Mesothelial cell of epicardium (in vitro differentiated cells): ENCODE measurements at places on chromosomes 1 and 21.

GRCh38 chr21:43916076-43916475 is 51.1 kb downstream of the AGPAT3 start:
- no peak for DNase-seq
- peak overlapping the region; percentile 10 for H3K27ac ChIP-seq
- H3K27me3 ChIP-seq = no peaks in the 10 kb centered on the region
- H3K36me3 ChIP-seq = peaks cover 19% of the 10 kb centered on the region
- H3K4me3 ChIP-seq = no peak overlapping the region
- H3K4me1 ChIP-seq = peaks cover 16% of the 10 kb centered on the region

- peaks cover 10% of the 10 kb centered on the region for H3K4me1 ChIP-seq
- no peak for DNase-seq
- no peak overlapping the region for H3K4me3 ChIP-seq
- peak overlapping the region; percentile 39 for H3K27ac ChIP-seq
- peaks cover 4% of the 10 kb centered on the region for H3K36me3 ChIP-seq
- H3K27me3 ChIP-seq = no peaks in the 10 kb centered on the region
Measured at GRCh38 chr1:184610876-184611595, 143.6 kb downstream of the EDEM3 start.

- H3K27ac ChIP-seq = no peak overlapping the region
- H3K4me3 ChIP-seq = no peak overlapping the region
- peaks cover 23% of the 10 kb centered on the region for H3K4me1 ChIP-seq
- no peak for DNase-seq
- peaks cover 11% of the 10 kb centered on the region for H3K36me3 ChIP-seq
- no peaks in the 10 kb centered on the region for H3K27me3 ChIP-seq
Measured at GRCh38 chr1:175005085-175005783, 5.5 kb downstream of the CACYBP start.

GRCh38 chr1:40383488-40384412 is 10.2 kb downstream of the SMAP2 start:
- peaks cover 1% of the 10 kb centered on the region for H3K36me3 ChIP-seq
- H3K4me3 ChIP-seq = no peak overlapping the region
- peaks cover 22% of the 10 kb centered on the region for H3K4me1 ChIP-seq
- H3K27me3 ChIP-seq = no peaks in the 10 kb centered on the region
- DNase-seq = no peak
- H3K27ac ChIP-seq = peak overlapping the region; percentile 57

DNA sequence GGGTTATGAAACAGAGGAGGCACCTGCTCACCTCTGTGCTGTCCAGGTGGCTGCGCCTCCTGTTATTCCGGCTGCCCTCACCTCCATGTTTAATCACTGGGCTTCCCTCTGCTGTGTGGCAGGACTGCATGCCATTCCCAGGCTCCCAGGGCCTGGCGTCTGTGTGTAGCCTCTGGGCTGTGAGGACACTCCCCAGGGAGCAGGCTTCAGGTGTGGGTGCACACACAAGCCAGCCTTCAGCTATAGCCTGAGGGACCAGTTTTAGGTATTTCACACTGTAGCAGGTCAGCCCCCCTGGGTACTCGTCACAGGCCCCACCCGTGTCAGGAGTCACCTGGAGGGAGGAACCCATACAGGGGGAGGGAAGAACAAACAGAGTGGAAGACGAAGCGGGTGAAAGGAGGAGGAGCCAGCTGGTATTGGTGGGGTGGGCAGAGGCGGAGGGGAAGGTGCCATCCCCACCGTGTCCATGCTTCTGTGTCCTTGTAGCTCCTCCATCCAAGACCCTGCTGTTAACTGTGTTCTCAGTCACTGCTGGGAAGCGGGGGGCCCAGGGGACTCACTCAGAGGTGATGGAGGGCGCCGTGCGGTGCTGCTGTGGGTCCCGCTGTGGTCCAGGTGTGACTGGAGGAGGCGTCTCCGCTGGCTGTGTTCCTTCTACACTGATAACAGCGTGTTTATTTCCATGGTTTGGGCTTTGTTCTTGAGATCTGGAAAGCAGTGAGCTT is 158.6 kb downstream of the PGBD5 start:
- peaks cover 20% of the 10 kb centered on the region for H3K4me1 ChIP-seq
- no peak overlapping the region for H3K27ac ChIP-seq
- peaks cover 14% of the 10 kb centered on the region for H3K36me3 ChIP-seq
- H3K4me3 ChIP-seq = no peak overlapping the region

- no peaks in the 10 kb centered on the region for H3K27me3 ChIP-seq
- no peak for DNase-seq
- H3K36me3 ChIP-seq = no peaks in the 10 kb centered on the region
- no peak overlapping the region for H3K27ac ChIP-seq
- H3K4me1 ChIP-seq = peaks cover 18% of the 10 kb centered on the region
- no peak overlapping the region for H3K4me3 ChIP-seq
Measured at GRCh38 chr1:167104256-167104633, 10.4 kb downstream of the STYXL2 start.

- no peaks in the 10 kb centered on the region for H3K27me3 ChIP-seq
- no peak overlapping the region for H3K4me3 ChIP-seq
- H3K4me1 ChIP-seq = peaks cover 23% of the 10 kb centered on the region
Measured at GRCh38 chr1:228930479-228930957, 195.2 kb downstream of the RHOU start.

GRCh38 chr1:20280341-20280740 is 10.3 kb upstream of the VWA5B1 start:
- H3K36me3 ChIP-seq = peaks cover 2% of the 10 kb centered on the region
- peaks cover 30% of the 10 kb centered on the region for H3K4me1 ChIP-seq
- H3K27ac ChIP-seq = peak overlapping the region; percentile 84

GRCh38 chr21:26157801-26158200 is 12.8 kb downstream of the APP start:
- peak overlapping the region; percentile 87 for H3K27ac ChIP-seq
- peaks cover 45% of the 10 kb centered on the region for H3K4me1 ChIP-seq
- peaks cover 1% of the 10 kb centered on the region for H3K36me3 ChIP-seq
- H3K4me3 ChIP-seq = no peak overlapping the region
- H3K27me3 ChIP-seq = no peaks in the 10 kb centered on the region

DNA sequence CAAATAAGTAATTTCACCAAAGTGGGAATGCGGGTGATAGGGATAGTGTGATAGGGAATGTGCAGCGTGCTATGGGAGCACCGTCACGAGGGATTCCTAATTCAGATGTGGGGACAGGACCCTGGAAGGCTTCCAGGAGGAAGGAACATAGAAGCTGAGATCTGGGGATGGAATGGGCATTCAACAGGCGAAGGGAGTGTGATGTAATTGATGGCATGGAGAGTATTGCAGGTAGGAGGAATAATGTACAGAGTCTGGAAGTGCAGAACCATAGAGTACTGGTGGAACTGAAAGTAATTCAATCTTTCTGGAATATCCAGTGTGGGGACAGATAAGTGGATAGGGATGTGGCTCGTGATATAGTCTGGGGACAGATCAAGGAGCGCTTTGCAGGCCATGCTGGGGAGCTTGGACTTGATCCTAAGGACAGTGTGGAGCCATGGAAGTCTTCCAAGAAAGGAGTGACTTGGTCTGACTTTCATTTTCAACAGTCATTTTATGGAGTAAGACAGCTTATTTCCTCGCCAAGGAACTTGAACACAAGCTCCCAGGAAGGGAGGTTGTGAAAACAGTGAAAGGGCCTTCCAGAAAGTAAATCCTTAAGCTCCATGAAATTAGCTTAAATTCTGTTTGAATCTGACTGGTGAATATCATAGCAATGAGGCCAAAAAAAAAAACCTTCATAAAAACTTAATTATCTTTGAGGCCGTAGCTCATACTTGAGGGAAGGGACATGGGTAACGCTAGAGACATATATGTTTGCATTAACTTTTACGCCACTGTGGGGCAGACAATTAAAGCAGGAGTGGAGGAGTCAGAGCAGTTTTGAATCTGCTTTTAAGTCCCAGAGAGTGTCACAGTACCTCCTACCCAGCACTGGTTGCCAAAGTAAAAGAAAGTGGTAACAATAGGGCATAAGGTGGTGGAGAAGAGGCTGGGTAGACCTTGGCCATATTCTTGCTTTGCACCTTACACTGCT is 55.8 kb downstream of the ROR1 start:
- H3K27ac ChIP-seq = peak overlapping the region; percentile 26
- H3K4me3 ChIP-seq = no peak overlapping the region
- no peaks in the 10 kb centered on the region for H3K27me3 ChIP-seq
- no peak for DNase-seq
- peaks cover 12% of the 10 kb centered on the region for H3K36me3 ChIP-seq

GRCh38 chr21:43719748-43720538 is 1.0 kb downstream of the PDXK start:
- peaks cover 4% of the 10 kb centered on the region for H3K27me3 ChIP-seq
- H3K4me3 ChIP-seq = peak overlapping the region; percentile 78
- no peak overlapping the region for H3K27ac ChIP-seq
- H3K36me3 ChIP-seq = no peaks in the 10 kb centered on the region
- no peak for DNase-seq

- H3K4me3 ChIP-seq = no peak overlapping the region
- H3K36me3 ChIP-seq = no peaks in the 10 kb centered on the region
- no peaks in the 10 kb centered on the region for H3K27me3 ChIP-seq
- DNase-seq = no peak
- H3K4me1 ChIP-seq = peaks cover 9% of the 10 kb centered on the region
Measured at GRCh38 chr1:93623875-93624274, 57.8 kb downstream of the BCAR3 start.

DNA sequence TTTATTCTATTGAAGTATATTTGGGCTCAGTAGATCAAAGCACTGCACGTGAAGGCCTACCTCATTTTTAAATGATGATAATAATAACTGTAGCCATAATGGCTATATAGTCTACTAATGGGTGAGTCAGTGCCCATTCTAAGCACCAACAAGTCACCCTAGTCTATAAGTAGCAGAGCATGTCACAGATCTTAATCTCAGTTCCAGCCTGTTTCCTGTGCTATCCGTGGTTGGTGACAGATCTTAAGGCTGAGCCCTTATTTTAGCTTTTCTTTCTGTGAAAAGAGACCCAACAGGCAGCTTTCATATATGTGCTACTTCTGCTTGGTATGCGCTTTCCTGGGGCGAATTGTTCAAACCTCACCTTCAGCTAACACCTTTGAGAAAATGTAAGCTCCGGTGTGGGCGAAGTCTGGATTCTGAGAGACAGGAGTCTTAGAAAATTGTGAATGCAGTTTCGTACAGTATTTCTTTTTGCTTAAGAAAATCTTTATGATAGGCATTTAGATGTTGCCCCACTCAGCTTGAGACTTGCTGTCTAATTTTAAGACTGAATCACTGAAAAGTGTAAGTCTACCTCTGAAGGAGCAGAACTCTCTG is 59.6 kb downstream of the FMN2 start:
- H3K4me1 ChIP-seq = no peaks in the 10 kb centered on the region
- H3K27ac ChIP-seq = no peak overlapping the region
- H3K4me3 ChIP-seq = no peak overlapping the region

DNA sequence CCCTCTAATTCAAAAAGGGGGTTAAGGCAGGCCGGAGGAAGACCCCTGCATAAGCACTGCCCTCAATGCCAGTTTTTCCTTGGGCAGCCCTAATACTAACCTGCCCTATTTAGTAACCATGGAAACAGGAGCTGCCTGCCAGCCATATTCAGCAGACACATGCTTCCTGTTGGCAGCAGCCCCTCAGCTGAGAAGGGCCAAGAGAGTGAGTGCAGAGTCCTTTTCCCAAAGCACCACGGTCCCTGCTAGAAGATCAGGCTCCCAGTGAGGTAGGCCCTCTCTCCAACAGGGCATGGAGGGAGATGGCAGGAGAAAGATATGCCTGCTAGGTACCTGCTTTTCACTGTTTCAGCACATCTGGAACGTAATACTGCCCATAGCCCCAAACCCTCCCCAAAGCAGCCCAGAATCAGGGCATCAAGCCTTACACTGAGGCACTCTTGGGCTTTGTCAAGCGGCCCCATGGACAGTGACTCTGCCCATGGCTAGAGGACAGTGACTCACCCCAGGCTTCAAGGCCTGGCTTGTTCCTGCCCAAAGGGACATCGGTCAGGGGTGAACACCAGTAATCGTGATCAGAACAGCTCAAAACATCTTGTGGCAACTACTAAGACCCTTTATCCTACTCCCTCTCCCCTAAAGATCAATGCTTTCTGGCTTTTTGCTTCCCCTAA is 64.5 kb downstream of the BCAR3 start:
- no peak overlapping the region for H3K4me3 ChIP-seq
- no peaks in the 10 kb centered on the region for H3K36me3 ChIP-seq
- DNase-seq = no peak
- no peak overlapping the region for H3K27ac ChIP-seq
- H3K27me3 ChIP-seq = no peaks in the 10 kb centered on the region
- peaks cover 48% of the 10 kb centered on the region for H3K4me1 ChIP-seq

DNA sequence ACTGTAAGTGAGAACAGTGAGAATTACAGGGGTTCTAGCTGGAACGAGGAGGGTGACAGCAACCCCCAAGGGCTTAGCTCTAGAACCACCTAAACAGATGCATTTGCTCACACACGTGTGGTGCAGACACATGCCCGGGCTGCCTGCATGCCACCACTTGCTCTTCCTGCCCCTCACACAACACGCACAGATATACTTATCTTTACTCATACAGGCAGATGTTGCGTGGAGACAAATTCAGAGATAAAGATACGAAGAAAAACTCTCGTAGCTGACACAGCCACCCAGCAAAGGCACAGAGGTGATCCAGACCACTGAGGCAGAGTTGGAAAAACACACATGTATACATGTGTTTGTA is 13.5 kb downstream of the VANGL1 start:
- H3K36me3 ChIP-seq = peaks cover 12% of the 10 kb centered on the region
- DNase-seq = no peak
- H3K4me3 ChIP-seq = no peak overlapping the region
- no peaks in the 10 kb centered on the region for H3K27me3 ChIP-seq
- peaks cover 43% of the 10 kb centered on the region for H3K4me1 ChIP-seq

DNA sequence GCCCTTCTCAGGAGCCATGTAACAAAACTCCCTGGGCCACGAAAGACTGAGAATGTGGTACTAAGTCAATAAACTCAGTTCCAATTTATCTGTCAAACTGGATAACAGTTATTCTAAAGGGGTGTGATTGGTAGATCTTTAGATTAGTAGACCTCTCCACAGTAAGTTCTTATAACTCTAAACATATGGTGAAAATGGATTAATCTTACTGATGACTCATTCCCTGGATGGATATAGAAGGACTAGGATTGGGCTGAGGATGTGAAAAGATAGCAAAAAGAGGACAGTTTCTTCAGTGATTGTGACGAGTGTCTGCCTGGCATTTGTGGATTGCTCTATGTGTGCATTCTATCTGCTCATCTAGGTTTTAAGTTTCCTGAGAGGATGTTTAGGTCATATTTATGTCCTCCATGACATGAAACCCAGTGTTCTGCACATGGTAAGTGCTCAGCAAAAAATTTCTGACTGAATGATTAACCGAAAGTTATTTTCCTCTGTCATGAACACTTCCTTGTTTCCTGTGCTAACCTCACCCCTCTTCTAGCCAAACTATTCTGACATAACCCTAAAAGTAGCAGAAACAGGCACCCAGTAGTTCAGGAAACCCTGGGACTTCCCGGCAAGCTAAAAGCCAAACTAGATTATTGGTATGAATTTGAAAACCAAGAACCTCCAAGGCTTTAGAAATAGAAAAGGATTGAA is 397.5 kb upstream of the PLXNA2 start:
- H3K36me3 ChIP-seq = no peaks in the 10 kb centered on the region
- DNase-seq = no peak
- H3K4me3 ChIP-seq = no peak overlapping the region

DNA sequence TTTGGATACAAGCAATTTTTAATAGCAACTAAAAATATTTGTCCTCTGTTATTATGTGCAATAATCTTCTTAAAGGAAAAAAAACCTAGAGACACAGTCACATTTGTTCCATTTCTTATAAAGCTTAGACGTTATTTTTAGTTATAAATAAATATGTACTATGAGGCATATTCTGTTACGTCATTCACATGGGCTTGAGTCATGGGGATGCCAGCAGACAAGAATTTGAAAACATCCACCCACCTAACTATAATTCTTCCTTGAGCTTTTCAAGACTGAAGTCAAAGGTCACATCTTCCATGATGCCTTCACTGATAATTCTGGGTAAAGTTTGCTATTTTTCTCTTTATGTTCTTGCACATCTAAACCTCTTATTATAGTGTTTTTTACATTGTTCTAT is 268.8 kb downstream of the KCTD3 start:
- no peaks in the 10 kb centered on the region for H3K27me3 ChIP-seq
- H3K4me3 ChIP-seq = no peak overlapping the region
- H3K27ac ChIP-seq = no peak overlapping the region
